ENCODE measurements at places on chromosomes 2 and 18.

DNA sequence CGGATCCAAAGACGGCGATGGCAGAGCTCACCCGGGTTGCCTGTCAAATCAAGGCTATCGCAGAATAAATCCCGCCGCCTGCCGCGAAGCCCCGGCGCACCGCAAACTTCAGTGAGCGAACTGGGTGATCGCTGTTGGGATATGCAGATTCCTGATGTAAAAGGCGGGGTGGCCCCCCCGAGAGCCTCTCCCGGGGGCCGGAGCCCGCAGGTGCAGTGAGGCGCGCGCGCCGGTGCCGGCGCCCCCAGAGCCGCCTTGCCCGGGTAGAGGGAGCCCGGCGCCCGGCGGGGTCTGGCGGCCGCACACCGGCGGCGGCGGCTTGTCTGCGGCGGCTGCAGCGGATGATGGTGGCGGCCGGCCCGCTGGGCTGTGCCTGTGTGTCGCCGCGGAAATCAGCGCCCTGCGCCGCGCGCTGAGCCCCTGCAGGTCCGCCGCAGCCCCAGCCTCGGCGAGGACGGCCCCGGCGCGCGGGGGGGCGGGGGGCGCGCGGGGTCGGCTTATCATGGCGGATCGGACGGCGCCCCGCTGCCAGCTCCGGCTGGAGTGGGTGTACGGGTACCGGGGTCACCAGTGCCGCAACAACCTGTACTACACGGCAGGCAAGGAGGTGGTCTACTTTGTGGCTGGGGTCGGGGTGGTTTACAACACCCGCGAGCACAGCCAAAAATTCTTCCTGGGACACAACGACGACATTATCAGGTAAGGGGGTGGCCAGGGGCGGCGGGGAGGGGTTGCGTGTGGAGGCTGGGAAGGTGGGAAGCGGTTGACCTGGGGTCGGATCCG, 1.3 kb downstream of the EML6 start:
- DNase-seq: no peak

DNA sequence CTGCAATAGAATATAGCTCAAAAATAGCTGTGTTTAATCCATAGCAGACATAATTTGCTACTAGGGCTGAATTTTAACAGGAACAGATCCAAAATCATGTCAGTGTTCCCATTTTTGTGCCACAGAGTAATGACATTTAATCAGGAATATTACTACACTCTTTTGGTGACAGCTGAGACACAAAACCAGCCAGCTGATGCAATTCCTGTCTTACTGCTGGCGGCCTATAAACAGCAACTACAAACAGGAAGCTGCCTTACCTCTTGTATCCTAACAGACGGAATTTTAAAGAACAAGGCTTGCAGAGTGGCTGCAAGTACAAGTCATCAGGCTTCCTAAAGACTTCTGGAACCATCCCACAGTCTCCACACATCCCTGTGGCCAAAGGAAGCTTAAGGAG, 218.1 kb downstream of the ZNF521 start:
- DNase-seq: no peak

GRCh38 chr2:26401739-26402541, at the start of gene DRC1:
Gene DRC1 (plus strand): TSS chr2:26401920. CDS start chr2:26401990, 70 bp downstream.
- no peak for DNase-seq

DNA sequence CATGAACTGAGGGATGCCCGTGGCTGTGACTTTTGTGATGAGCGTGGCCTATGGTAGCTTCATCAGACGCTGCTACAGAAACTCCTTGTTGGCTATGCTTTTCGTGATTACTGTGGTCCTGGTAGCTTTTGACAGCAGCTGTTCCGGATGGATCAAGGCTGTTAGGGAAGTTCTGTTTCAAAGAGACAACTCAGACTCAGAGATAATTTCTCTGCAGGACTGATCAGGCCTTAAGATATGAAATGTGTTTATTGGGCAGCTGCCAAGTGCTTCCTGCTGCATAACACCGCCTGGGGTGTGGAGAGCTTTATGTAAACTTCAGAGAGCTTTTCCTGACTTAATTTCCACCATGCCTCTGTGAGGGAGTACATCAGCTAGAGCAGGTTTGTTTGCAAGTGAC, 243.8 kb downstream of the TSN start:
- DNase-seq: no peak

DNA sequence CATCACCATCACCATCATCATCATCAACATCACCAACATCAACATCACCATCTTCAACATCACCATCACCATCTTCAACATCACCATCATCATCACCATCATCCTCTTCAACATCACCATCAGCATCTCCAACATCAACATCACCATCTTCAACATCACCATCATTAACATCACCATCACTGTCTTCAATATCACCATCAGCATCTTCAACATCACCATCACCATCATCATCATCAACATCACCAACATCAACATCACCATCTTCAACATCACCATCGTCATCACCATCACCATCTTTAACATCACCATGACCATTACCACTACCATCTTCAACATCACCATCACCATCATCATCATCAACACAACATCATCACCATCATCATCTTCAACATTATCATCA, 267.2 kb downstream of the SP3 start:
- no peak for DNase-seq

- DNase-seq: no peak
Measured at GRCh38 chr2:74011246-74011645, 26.5 kb downstream of the TET3 start.

DNA sequence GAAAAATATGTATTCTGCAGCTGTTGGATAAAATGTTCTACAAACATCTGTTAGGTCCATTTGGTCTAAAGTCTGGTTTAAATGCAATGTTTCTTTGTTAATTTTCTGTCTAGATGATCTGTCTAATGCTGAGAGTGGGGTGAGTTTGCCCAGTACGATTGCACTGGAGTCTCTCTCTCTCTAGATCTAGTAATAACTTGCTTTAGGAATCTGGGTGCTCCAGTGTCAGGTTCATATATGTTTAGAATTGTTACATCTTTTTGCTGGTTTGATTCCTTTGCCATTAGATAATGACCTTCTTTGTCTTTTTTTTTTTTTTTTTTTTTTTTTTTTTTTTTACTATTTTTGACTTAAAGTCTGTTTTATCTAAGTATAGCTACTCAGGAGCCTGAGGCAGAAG, 10.4 kb downstream of the GCC2 start:
- DNase-seq: no peak

DNA sequence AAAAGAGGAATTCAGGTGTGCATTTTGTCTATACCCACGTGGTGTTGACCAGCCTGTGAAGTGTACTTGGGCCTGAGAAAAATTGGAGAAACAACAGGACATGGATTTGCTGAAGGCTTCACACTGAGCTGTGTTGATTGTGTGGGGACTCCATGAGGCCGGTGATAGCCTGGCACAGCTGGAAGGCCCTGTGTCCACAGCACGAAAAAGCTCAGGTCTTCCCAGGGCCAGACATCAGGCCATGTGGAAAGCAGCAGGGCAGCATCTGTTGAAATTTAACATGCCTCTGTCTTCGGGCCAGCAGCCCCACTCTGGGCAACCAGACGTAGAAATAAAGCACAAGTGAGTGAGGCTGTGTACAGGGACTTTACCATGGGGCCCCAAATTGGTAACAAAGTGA, 84.1 kb downstream of the HS6ST1 start:
- no peak for DNase-seq

- no peak for DNase-seq
Measured at GRCh38 chr2:189440644-189440946, 679 bp upstream of the WDR75 start.

DNA sequence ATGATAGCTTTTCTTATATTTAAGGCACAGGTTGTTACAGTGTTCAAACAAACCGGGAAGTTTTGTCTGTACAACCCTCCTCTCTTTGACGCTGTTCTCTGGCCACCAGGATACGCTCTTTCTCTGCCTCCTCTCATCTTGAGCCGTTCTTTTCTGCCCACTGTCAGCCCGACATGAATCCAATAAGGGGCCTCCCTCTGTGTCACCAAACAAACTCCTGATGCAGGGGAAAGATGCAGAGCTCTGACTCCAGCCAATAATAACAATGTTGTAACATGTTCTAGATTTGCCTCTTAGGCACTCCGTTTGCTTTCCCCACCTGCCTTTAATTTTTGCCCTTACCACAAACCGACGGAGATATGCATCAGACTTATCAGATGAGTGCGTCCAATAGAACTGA, 449.3 kb downstream of the SLC4A3 start:
- no peak for DNase-seq
